ENCODE measurements at places on chromosomes 6 and 20.

- no peak for DNase-seq
Measured at GRCh38 chr6:161359618-161359945, 85.7 kb upstream of the AGPAT4 start.

DNA sequence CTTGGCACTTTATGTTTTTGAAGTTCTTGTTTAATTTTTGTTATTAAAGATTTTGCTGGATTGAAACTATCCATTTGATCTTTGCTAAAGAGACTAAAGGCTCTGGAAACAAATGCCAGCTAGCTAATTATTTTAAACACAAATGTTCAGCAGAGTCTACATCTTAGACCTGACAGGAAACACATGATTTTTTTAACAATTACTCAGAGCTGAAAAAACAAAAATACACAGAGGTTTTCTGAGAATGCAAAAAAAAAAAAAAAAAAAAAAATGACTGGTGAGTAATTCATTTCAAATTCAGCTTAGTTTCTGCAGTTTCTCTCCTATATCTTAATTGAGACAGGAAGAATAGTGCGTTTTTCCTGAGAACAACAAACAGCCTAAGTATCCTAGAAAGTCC is 448.0 kb downstream of the TENT5A start:
- no peak for DNase-seq

DNA sequence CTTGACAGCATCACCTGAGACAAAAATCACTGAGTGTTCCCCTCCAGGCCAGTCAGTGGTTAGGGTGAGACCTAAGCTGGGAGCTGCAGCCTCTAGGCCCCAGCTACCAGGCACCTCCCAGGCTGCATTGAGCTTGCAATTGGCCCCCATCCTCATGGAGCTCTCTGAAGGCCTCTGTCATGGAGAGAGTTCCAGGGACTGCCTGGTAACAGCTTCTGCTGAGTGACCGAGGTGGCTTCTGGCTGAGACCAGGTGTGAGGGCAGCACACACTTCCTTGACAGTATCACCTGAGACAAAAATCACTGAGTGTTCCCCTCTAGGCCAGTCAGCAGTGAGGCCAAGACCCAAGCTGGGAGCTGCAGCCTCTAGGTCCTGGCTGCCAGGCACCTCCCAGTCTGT is 283.0 kb downstream of the SMOC2 start:
- DNase-seq: no peak

- DNase-seq: no peak
Measured at GRCh38 chr20:58772786-58773185, 77.9 kb downstream of the GNAS-AS1 start.

DNA sequence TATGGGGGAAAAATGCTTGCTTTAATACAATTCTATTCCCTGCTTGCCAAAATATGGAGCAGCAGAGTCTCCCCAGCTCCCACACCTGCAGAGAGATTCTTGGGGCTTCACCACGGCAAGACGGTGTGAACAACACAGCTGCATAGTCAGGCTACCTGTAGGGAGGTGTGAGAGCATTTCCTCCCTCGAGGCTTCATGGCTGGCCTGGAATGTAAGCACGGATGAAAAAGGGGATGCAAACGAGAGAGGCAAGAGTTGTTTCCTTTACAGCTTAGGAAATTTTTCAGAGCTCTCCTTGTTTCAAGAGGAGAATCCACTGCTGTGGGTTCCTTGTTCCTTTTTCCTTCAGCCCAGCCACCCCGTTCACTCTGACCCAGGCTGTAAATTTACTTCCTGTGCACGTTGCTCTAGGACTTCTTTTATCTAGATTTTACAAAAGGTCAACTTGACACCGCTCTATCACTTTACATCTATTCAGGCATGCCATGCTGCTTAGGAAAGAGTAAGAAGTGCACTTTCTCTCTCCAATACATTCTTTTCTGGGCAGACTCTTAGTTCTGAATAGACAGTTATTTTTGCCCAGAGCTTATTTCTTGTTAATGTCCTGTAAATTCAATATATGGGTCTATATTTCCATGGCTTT is 197.1 kb downstream of the KHDC1L start:
- DNase-seq: no peak

GRCh38 chr6:35054106-35054742 is 86.9 kb downstream of the TCP11 start:
- no peak for DNase-seq

- peak; percentile 42 for DNase-seq
Measured at GRCh38 chr6:16736856-16737775, 24.1 kb downstream of the ATXN1 start.

DNA sequence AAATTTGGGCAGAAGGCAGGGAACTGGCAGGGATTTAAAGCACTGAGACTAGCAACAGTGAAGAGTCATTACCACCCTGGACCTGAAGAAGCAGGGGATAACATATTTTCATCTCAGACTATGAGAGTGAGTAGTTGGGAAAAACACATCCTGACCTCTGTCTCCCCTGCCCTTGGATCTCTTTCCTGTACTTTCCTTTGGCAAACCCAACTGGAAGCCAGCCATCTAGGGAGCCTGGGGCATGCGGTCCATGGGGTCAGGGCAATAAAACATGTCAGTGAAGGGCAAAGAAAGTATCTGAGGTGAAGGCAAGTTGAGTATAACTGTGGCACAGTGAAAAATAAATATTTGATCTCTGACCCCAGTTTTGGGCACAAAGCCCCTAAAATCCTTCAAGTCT is 698.2 kb downstream of the DOK5 start:
- DNase-seq: no peak

DNA sequence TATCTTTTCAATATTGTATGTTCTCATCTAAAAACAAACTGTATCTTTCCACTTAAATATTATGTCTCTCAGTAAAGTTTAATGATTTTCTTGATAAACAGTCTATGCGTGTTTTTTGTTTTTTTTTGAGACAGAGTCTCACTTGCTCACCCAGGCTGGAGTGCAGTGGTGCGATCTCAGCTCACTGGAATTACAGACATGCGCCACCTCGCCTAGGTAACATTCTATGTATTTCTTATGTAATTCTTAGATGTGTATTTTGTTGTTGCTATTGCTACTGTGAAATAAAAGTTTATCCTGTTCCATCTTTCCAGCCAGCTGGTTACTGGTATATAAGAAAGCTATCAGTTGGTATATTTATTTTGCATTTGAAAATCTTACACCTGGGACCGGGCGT is 29.4 kb downstream of the ABHD12 start:
- no peak for DNase-seq

DNA sequence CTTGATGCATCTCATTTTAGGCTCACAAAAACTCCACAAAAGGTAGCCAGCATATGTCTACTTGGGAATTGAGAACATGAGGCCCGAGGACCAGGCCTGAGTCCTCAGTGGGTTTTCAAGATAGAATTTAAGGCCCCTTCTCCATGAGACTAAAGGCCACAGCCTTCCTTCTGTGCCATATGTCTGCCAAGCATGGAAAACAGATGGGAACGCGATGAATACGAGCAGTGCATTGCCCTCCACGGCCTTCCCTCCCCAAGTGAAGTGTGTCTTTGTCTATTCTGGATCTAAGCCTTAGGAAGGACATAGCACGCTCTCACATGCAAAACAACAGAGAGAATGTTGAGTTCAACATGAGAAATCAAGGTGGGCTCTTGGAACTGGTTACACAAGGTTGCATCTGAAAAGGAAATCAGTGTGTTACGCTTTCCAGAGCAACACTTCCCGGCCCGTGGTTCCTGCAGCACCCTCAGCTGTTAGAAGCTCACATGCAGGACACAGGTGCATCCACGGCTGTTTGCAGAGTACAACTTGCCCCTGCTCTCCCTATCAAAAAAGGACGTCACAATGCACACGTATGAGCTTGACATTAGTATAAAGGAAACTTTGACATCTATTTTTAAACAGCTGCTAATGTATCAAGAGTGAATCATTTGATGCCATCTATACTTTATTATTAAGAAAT is 229.9 kb downstream of the NRN1 start:
- DNase-seq: no peak

DNA sequence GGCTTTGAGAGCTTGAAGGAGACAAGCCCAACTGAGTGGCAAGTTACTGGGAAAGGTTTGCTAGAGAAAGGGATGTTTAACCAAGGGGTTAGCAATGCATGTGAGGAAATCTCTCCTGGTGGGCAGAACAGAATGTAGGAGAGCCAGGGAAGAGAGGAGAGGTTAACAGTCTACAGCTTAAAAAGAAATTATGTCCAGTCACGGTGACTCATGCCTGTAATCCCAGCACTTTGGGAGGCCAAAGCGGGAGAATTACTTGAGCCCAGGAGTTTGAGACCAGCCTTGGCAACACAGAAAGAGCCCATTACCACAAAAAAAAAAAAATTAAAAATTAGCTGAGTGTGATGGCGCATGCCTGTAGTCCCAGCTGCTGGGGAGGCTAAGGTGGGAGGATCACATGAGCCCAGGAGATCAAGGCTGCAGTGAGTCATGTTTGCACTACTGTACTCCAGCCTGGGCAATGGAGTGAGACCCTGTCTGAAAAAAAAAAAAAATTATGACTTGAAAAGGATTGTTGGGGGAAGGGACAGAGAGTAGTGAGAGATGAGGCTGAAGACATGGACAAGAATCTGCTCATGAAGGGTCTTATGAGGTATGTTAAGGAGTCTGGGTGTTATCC is 264.9 kb downstream of the TBC1D7 start:
- no peak for DNase-seq

- DNase-seq: no peak
Measured at GRCh38 chr6:19478273-19478672, 358.9 kb upstream of the ID4 start.

GRCh38 chr6:135686784-135687301 is 164.7 kb upstream of the PDE7B start:
- peak; percentile 22 for DNase-seq

DNA sequence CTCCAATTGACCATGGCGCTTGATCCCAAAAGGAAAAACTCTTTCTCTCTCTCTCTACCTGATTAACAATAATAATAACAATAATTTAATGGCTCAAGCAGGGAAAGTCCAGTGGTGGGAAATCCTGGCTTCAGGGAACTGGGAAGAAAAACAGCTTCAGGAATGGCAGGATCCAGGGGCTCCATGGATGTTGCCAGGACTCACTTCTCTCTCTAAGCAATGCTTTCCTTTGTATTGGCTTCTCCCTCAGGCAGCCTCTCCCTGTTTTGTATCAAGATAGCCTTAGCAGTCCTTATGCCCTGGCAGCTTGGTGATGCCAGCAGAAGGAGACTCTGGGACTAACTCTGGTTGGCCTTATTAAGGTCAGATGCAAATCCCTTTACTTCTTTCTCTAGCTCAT is 13.5 kb upstream of the PTGIS start:
- no peak for DNase-seq

DNA sequence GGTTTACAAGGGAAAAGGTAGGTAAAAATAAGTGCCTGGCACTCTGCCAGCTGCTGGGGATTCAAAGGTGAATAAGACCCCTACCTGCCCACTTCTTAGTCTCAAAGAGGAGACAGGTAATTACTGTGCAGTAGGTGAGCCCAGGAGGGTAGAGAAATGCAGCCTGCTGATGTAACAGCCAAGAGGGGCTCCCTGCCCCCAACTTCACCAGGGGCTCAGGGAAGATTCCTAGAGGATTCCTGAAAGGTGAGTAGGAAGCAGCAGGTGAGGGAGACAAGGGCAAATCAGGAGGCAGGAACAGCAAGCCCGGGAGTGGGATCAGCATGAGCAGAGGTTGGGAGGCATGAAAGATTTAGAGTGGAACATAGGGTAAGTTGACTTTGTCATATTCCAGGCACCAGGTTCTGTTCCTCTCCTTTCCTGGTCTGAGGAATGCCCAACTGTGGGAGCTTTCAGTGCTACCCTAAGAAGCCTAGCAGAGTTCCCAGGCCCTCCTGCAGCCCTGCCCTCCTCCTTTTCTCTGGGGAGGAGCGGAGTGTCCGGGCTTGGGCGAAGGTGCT is 258.1 kb downstream of the LRFN2 start:
- DNase-seq: no peak

DNA sequence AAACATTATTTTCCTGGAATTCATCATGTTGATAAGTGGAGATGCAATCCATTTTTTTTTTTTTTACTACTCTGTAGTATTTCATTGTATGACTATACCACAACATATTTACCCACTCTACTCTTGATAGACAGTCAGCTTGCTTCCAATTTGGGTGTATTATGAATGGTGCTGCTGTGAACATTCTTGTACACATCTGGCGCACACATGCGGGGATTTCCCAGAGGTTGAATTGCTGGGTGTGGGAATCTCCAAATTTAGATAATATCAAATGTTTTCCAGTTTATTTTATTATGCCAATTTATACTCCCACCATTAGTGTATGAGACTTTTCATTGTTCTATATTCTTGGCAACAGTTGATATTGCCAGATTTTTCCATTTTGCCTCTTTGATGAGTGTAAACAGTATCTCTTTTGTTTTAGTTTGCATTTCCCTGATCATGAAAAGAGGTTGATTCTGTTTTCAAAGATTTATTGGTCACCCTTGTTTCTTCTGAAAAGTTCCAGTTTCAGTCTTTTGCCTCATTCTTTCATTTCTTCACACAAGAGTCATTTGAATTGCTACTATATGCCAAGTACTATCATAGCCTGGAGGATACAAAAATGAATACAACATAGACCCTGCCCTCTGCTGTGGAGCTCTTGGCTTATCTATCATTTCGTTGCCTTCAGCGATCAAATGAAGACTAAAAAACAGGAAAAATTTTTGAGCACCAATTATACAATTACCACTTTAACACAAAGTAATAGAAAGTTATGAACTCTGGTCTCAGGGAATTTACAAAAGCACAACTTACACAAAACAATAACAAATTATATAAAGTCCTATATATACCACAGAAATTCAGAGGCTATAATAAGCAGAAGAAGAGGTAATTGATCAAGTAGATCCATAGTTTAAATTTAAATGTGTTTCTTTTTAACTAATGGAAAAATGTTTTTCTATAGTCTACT is 17.1 kb upstream of the NCOA7 start:
- DNase-seq: peak; percentile 74

DNA sequence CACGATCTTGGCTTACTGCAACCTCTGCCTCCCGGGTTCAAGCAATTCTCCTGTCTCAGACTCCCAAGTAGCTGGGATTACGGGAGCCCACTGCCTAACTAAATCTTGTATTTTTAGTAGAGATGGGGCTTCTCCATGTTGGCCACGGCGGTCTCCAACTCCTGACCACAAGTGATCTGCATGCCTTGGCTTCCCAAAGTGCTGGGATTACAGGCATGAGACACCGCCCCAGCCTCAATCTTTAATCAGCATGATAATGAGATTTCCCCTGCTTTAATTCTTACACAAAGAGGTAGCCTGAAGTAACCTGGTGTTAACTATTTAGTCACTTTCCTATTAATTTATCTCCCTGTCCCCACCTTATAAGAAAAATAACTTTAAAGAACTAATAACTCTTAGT is 31.3 kb upstream of the TRDN start:
- no peak for DNase-seq

GRCh38 chr20:48760403-48760983 is 67.3 kb downstream of the PREX1 start:
- peak; percentile 27 for DNase-seq

- DNase-seq: no peak
Measured at GRCh38 chr20:16054985-16055384, 518.3 kb downstream of the KIF16B start.

DNA sequence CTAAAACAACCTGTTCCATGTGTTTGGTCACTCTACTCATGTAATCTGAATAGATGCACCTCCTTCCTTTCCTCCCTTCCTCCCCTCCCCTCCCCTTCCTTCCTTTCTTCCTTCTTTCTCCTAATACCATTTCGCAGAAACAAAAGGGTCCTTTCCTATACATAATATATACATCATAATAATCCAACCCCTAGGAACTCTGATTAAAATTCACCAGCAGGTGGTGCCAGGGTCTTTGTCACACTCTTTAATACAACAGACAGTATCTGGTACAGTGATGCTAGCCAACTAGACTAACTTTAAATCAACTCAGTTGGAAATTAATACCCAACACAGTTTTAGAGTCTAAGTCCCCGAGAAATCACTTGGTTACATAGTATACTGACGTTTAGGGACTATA is 181.2 kb upstream of the SHLD1 start:
- DNase-seq: peak; percentile 27

Measured in mammary epithelial cell (primary cell).